ENCODE measurements at places on chromosomes 3 and 15. TPM values are rescaled to one million over a fixed set of nuclear protein-coding genes. Genes with fewer than 3 reads are reported as not detected.

The FBXL22 gene
- not detected for total RNA-seq

The CD96 gene
- 0.13 TPM for total RNA-seq

The MRPS22 gene
- total RNA-seq = 58.7 TPM

The FBXL2 gene
- total RNA-seq = 10.0 TPM

The ROPN1 gene
- total RNA-seq = not detected

The ADAMTS17 gene
- total RNA-seq = not detected

The CLDN11 gene
- 386 TPM for total RNA-seq

The THPO gene
- 0.56 TPM for total RNA-seq

The C3orf22 gene
- not detected for total RNA-seq

The GOLGA6L7 gene
- not detected for total RNA-seq

The MOBP gene
- total RNA-seq = not detected

The NEO1 gene
- 16.2 TPM for total RNA-seq

The CNTN3 gene
- 0.78 TPM for total RNA-seq

The CAPN3 gene
- total RNA-seq = 2.2 TPM

The ISLR2 gene
- 4.4 TPM for total RNA-seq

The CAND2 gene
- 5.0 TPM for total RNA-seq

The CPA3 gene
- not detected for total RNA-seq

The FEM1B gene
- total RNA-seq = 25.1 TPM

The CPLX3 gene
- total RNA-seq = 0.48 TPM

The NFKBIZ gene
- 18.8 TPM for total RNA-seq

The HDGFL3 gene
- total RNA-seq = 24.4 TPM

The SH2D7 gene
- total RNA-seq = not detected

The DNAH12 gene
- not detected for total RNA-seq

The UNC13C gene
- total RNA-seq = not detected

The BMF gene
- total RNA-seq = 30.4 TPM

The BCL2A1 gene
- 2.6 TPM for total RNA-seq

The CCK gene
- 5.9 TPM for total RNA-seq

The NR1I2 gene
- total RNA-seq = not detected

The SIDT1 gene
- total RNA-seq = 0.13 TPM

The SLC28A2 gene
- not detected for total RNA-seq

The SPINK8 gene
- not detected for total RNA-seq

The ZNF660 gene
- 3.8 TPM for total RNA-seq

The MTFMT gene
- 38.9 TPM for total RNA-seq

The ITIH4 gene
- not detected for total RNA-seq

The CASR gene
- not detected for total RNA-seq

The WDR72 gene
- not detected for total RNA-seq

The POLQ gene
- 1.1 TPM for total RNA-seq

The GRM7 gene
- not detected for total RNA-seq

The SSUH2 gene
- not detected for total RNA-seq

The TGFBR2 gene
- total RNA-seq = 108 TPM

The CLDN16 gene
- total RNA-seq = not detected

The FEZF2 gene
- not detected for total RNA-seq

The CGNL1 gene
- total RNA-seq = 0.39 TPM

The MYRIP gene
- not detected for total RNA-seq

The INKA1 gene
- 7.6 TPM for total RNA-seq

The GRIP2 gene
- not detected for total RNA-seq
